ENCODE measurements at places on chromosomes 3 and 15. TPM values are rescaled to one million over a fixed set of nuclear protein-coding genes. Genes with fewer than 3 reads are reported as not detected.

The CA12 gene
- 0.57 TPM for total RNA-seq

The ADAMTS9 gene
- 1.4 TPM for total RNA-seq

The UROC1 gene
- not detected for total RNA-seq

The CCDC71 gene
- total RNA-seq, result 35.7 TPM

The NAA50 gene
- total RNA-seq, result 233 TPM

The DET1 gene
- 8.0 TPM for total RNA-seq

The ITPKA gene
- total RNA-seq, result 1.9 TPM

The OXTR gene
- 1.1 TPM for total RNA-seq

The TUSC7 gene
- total RNA-seq, result not detected

The ADAMTS7 gene
- 2.0 TPM for total RNA-seq

The HDC gene
- not detected for total RNA-seq

The GPR176 gene
- total RNA-seq, result 21.1 TPM

The MUC13 gene
- not detected for total RNA-seq

The CILP gene
- total RNA-seq, result not detected

The TYRO3 gene
- total RNA-seq, result 10.8 TPM

The CYP11A1 gene
- 2.0 TPM for total RNA-seq

The CACNA2D2 gene
- not detected for total RNA-seq

The C3orf20 gene
- total RNA-seq, result not detected

The FOXL2NB gene
- 0.11 TPM for total RNA-seq

The PRTG gene
- 27.5 TPM for total RNA-seq

All from A375 (cell line).